Activated T-cell treated with anti-CD3 and anti-CD28 coated beads, Interleukin-2, amount 50 U/mL, for 4 hours (primary cell): ENCODE measurements at places on chromosomes 6 and 20. TPM values are rescaled to one million over a fixed set of nuclear protein-coding genes. Genes with fewer than 3 reads are reported as not detected.

SUN5 gene
- total RNA-seq, result not detected

SNAI1 gene
- 1.8 TPM for total RNA-seq

- DNase-seq, result no peak
Observed at GRCh38 chr6:41352907-41353306, 17.5 kb downstream of the NCR2 start.

DNA sequence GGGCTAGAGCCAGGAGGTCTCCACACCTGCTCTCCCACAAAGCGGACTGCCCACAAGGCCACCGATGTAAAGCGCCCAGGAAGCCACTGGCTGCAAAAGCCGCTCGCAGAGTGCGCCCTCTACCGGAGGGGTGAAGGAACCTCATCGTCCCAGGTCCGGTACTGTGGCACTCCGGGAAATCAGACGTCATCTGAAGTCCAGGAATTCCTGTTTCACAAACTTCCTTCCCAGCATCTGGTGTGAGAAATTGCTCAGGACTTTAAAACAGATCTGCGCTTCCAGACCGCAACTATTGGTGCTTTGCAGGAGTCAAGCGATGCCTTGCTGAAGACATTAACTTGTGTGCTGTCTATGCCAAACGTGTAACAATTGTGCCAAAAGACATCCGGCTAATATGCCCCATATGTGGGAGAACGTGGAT, 115.1 kb upstream of the ARID1B start:
- no peak for DNase-seq

GRCh38 chr6:157019115-157019641, 242.0 kb downstream of the ARID1B start:
- DNase-seq, result no peak

PRL gene
- total RNA-seq, result not detected

DNA sequence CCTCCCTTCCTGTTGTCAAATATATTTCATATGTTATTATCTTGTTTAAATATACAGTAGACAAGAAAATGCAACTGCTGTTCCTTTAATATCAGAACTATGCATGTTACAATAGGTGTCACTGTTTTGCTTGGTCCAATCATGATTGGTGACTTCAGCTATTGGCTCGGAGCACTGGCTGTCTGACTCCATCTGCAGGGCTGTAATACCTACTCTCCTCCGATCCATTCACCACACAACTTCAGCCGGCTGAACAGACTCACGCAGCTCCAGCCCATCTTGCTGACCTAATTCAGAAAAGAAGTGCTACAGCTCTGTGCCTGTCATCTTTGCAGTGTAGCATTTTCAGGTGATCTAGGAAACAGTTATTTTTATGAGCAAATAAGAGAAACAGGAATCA, at the start of gene BTBD3:
TSS of gene BTBD3 (plus strand) at position 231 of the 400 bp plus-strand sequence. CDS start 383 bp downstream, outside the sequence.
- no peak for DNase-seq
